Neural progenitor cell (in vitro differentiated cells): ENCODE measurements at places on chromosomes 6 and 20.

- no peak overlapping the region for H3K27ac ChIP-seq
- H3K4me3 ChIP-seq = no peak overlapping the region
- peak; percentile 56 for DNase-seq
- no peaks in the 10 kb centered on the region for H3K4me1 ChIP-seq
- no peaks in the 10 kb centered on the region for H3K27me3 ChIP-seq
Measured at GRCh38 chr6:116287689-116288282, 8.1 kb upstream of the TSPYL1 start.

DNA sequence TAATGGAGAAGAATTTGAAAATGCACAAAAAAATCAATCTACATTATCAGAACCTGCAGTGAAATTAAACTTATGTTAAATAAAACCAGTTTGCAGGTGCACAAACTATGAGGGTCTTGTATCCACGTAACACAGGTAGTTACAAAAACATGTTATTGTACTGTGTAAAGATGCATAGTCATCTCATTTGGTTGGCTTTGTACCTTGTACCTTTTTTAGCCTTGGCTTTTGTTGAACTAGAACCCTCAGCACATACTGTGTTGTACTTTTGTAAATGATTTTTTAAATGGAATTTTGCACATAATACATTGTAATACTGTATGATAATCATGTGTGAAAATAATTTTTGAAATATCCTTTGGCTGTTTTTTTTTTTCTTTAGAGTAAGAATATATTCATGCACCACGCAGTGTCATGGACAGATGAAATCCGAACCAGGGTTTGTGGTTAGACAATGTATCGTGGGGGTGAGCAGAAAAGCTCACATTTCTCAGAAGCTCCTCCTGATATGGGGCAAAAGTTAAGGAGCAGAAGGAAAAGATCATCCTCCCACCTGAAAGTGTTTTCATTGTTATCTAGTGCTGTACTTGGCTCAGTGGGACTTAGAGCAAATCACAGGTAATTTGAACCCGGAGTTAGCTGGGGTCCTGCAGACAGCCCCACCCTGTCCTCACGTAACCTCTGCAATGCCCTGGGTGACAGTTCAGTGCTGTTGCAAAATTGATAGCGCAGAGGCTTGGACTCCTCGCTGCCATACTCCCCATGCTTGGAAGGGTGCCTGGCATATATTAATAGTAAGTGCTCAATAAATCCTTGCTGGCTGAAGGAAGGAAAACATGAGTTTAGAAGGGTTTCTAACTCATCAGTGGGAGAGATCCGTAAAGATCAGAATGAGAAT is 14.8 kb upstream of the NAA20 start:
- H3K27me3 ChIP-seq = no peaks in the 10 kb centered on the region
- no peak overlapping the region for H3K4me3 ChIP-seq
- no peaks in the 10 kb centered on the region for H3K36me3 ChIP-seq
- H3K27ac ChIP-seq = no peak overlapping the region
- no peaks in the 10 kb centered on the region for H3K4me1 ChIP-seq
- no peak for DNase-seq

DNA sequence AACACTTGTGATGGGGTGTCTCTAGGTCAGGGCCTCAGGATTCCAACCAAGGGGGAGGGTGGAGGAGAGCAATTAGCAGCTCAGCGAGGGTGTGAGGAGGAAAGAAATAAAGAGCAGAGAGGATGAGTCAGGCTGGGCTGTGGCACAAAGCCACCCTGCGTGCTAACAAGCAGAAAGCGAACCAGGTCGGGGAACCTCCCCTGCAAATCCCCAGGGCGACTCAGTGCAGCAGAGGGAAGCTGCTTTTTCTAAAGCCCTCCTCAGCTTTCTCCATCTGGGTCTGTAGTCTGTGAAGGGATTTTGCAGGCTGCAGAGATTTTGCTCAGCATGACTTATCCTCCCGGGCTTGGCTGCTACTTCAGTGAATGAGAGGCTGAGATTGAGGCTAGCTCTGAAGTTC is 6.6 kb upstream of the SPO11 start:
- peak; percentile 83 for DNase-seq
- peaks cover 27% of the 10 kb centered on the region for H3K4me1 ChIP-seq
- peak overlapping the region; percentile 22 for H3K27ac ChIP-seq
- no peaks in the 10 kb centered on the region for H3K36me3 ChIP-seq

GRCh38 chr20:57928181-57928967 is 218.6 kb upstream of the PMEPA1 start:
- H3K36me3 ChIP-seq = no peaks in the 10 kb centered on the region
- H3K27ac ChIP-seq = no peak overlapping the region
- H3K4me3 ChIP-seq = no peak overlapping the region
- peaks cover 11% of the 10 kb centered on the region for H3K4me1 ChIP-seq

- peaks cover 17% of the 10 kb centered on the region for H3K4me1 ChIP-seq
- H3K27me3 ChIP-seq = no peaks in the 10 kb centered on the region
- no peak overlapping the region for H3K27ac ChIP-seq
- H3K4me3 ChIP-seq = no peak overlapping the region
- no peaks in the 10 kb centered on the region for H3K36me3 ChIP-seq
- no peak for DNase-seq
Measured at GRCh38 chr20:43799150-43799711, 72.4 kb upstream of the GTSF1L start.

DNA sequence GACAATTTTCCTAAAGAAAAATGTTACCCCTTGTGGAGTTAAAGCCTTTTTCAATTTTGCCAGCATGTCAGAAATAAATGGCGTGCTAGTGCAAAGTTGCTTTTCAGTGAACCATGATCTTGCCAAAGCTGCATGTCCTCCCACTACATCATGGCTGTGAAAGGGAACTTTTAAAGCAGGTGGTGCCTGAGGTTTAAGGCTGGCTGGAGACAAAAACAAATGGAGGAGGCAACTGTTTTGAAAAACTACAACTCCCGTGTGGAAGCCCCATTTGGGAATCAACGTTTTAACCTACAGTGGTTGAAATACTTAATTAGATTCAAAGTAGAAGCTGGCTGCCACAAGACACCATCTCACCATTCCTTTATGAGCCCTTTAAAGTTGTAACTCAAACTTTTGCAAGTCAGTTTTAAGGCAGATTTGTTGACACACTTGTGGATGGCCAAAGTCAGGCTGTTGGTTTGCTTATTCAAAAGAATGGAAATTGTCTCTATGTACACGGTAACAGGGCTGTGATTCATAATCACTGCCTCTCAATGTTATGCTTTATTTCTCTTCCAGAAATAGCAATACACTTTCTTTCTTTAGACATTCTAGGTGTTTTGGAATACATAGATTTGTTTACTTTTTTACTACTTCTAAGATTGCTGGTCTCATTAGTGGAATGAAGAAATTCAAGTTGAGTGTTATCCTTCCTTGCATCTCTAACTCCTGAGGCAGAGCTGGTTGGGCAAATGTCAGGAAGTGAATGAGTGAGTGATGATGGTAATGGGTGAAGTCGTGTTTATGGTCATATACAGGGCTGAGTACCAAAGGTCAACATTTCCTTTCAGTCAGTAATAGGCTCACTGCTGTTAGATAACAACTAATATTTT is 196.4 kb upstream of the GMDS start:
- H3K4me1 ChIP-seq = no peaks in the 10 kb centered on the region
- DNase-seq = no peak
- no peak overlapping the region for H3K4me3 ChIP-seq
- H3K27ac ChIP-seq = no peak overlapping the region
- no peaks in the 10 kb centered on the region for H3K27me3 ChIP-seq

GRCh38 chr6:143700684-143701348 is 23.1 kb downstream of the PHACTR2 start:
- H3K36me3 ChIP-seq = no peaks in the 10 kb centered on the region
- DNase-seq = no peak
- no peak overlapping the region for H3K27ac ChIP-seq
- H3K4me3 ChIP-seq = no peak overlapping the region

- no peak overlapping the region for H3K27ac ChIP-seq
- no peak overlapping the region for H3K4me3 ChIP-seq
- peaks cover 10% of the 10 kb centered on the region for H3K4me1 ChIP-seq
Measured at GRCh38 chr6:674406-674805, 17.5 kb upstream of the HUS1B start.

GRCh38 chr20:49818816-49819215 is 6.2 kb downstream of the SLC9A8 start:
- H3K4me1 ChIP-seq = no peaks in the 10 kb centered on the region
- H3K27ac ChIP-seq = no peak overlapping the region
- no peak for DNase-seq
- no peak overlapping the region for H3K4me3 ChIP-seq

DNA sequence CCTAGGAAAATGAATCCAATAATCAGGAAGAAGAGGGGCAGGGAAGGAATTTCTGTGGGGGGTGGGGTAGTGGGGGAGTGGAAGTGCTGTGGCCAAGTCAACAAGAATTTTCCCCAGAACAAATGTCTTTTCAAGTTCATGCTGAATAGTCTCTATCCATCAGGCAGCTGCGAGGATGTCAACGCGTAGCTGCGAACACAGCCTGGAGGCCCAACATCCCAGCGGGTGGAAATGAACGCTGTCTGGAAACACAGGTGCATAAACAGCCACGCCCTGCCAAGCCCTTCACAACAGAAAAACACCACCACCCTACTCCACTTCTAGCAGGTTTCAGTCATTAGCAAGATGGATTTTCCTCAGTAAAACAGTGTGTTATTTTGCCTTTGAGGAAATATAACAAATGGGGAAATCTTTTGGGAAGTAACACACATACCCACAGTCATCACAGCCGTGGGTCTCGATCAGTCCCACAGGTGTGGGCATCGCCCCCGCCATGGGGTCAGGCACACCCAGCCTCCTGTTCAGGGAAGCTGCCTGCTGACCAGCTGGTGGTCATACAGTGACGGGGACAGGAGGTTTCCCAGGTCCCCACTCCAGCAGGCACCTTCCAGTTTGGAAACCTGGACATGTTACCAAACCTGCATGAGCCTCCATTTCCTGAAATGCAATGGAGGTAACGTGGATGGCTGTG is 112.1 kb upstream of the THBS2 start:
- H3K4me3 ChIP-seq = no peak overlapping the region
- no peaks in the 10 kb centered on the region for H3K36me3 ChIP-seq
- no peaks in the 10 kb centered on the region for H3K27me3 ChIP-seq
- no peak overlapping the region for H3K27ac ChIP-seq
- H3K4me1 ChIP-seq = no peaks in the 10 kb centered on the region
- no peak for DNase-seq

GRCh38 chr6:157271911-157272310 is 51.4 kb downstream of the TMEM242 start:
- no peak overlapping the region for H3K27ac ChIP-seq
- peaks cover 3% of the 10 kb centered on the region for H3K4me1 ChIP-seq
- no peak for DNase-seq

DNA sequence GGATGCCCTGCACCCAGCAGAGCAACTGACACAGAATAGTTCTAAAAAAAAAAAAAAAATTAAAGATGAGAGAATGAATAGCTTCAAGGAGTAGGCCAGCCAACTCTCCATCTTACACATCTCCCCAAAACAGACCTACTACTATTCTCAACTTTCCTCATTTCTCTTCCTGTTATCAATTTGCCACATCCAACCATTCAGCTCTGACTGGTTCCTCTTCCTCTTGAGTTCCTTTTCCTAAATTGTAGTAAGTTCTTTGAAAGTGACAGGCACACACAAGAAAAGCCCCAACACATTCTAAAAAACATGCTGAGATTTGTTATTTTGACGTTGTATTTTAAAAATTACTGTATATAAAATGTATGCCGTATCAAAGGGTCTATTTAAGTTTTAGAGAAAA is 117.2 kb downstream of the PDSS2 start:
- no peak overlapping the region for H3K27ac ChIP-seq
- no peak overlapping the region for H3K4me3 ChIP-seq
- no peaks in the 10 kb centered on the region for H3K27me3 ChIP-seq
- no peak for DNase-seq
- H3K36me3 ChIP-seq = no peaks in the 10 kb centered on the region
- H3K4me1 ChIP-seq = no peaks in the 10 kb centered on the region

GRCh38 chr6:168826078-168826390 is 385.1 kb downstream of the SMOC2 start:
- H3K27ac ChIP-seq = no peak overlapping the region
- no peak for DNase-seq
- no peaks in the 10 kb centered on the region for H3K27me3 ChIP-seq
- H3K4me1 ChIP-seq = peaks cover 17% of the 10 kb centered on the region
- no peak overlapping the region for H3K4me3 ChIP-seq

DNA sequence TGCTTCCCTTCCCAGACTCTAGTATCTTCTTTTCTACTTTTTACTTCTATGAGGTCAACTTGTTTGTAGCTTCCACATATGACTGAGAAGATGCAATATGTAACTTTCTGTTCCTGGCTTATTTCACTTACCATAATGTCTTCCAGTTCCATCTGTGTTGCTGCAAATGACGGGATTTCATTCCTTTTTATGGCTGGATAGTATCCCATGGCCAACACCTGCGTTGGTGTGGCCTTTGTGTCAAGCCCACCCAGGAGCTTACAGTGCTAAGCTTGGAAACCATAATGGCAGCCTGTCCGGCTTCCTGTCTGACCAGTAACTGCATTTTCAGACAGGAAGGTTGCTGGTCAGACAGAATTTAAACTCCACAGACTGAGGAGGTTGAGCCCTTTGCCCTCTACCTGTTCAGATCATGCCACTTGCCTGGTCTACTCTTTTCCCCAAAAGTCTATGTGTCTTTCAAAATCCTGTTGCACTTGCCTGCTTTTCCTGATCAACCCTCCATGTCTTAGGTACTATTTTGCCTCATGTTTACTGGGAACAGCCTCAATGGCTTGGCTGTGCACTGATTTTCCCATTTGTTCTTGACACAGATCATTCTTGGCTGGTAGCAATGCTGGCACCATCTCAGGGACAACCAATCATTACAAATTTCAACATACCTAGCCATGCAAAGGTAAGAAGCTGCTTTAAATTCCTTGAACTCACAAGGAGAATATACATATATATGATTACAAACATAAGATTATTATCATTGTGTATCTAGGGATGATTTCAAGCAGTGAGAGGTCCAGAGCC is 114.3 kb upstream of the PLEKHG1 start:
- H3K36me3 ChIP-seq = no peaks in the 10 kb centered on the region
- no peaks in the 10 kb centered on the region for H3K27me3 ChIP-seq
- H3K4me3 ChIP-seq = no peak overlapping the region

DNA sequence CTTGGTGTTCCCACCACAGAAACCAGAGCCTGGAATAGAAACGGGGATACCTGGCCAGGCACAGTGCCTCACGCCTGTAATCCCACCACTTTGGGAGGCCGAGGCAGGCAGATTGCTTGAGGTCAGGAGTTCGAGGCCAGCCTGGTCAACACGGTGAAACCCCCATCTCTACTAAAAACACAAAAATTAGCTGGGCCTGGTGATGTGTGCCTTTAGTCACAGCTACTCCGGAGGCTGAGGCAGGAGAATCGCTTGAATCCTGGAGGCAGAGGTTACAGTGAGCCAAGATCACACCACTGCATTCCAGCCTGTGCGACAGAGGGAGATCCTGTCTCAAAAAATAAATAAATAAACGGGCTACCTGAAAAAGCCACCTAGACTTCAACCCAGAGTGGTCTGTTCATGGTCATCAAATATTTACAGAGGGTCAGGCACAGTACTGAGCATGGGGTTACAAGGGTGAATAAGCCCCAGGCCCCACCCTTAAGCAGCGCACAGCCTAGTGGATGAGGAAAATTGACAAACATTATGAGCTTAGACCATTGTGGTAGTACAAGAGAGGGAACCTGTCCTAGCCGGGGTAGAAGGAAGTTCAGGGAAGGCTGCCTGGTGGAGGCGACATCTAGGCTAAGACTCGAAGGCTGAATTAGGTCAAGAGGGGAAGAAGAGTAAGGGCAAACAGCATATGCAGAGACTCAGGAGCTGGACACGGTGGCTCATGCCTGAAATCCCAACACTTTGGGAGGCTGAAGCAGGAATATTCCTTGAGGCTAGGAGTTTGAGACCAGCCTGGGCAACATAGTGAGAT is 7.2 kb upstream of the PCIF1 start:
- no peak for DNase-seq
- no peaks in the 10 kb centered on the region for H3K36me3 ChIP-seq
- H3K27me3 ChIP-seq = no peaks in the 10 kb centered on the region
- H3K4me1 ChIP-seq = peaks cover 13% of the 10 kb centered on the region
